CD4-positive, alpha-beta T cell treated with Interleukin-21 for 1 hour (primary cell): ENCODE measurements at places on chromosomes 4 and X.

DNA sequence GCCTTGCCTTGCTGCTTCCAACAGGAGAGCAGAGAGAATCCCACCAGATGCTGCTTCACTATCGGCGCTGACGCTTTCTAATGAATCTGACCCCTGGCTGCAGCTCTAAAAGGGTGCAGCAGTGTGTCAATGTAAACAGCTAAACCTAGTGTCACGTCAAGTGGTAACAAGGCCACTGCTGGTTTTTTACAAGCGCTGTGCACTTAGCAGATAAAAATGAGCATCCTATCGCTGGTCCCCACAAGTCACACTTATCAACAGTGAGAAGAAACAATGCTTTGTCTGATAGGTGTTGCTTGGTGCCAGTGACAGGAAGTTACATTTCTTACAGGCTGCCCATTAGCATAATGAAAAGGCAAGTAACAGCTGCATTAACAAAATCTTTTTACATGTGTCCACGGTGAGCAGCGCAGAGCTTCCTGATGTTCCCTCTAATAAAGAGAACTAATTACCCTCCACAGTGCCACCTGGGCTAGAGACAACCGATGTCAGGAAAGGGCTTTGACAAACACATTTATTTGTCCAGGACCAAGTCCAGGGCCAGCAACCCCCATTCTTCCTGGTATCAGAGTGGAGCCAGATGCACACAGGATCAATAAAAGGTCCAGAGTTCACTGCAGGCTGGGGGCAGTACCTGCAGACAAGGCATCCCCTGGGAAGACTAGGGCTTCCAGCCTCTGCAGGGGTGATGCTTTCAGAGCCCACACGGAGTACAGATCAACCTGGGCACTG lies 176.0 kb downstream of the MGST2 start:
- DNase-seq: no peak

- no peak for DNase-seq
Observed at GRCh38 chr4:11623726-11624037, 195.0 kb upstream of the HS3ST1 start.

DNA sequence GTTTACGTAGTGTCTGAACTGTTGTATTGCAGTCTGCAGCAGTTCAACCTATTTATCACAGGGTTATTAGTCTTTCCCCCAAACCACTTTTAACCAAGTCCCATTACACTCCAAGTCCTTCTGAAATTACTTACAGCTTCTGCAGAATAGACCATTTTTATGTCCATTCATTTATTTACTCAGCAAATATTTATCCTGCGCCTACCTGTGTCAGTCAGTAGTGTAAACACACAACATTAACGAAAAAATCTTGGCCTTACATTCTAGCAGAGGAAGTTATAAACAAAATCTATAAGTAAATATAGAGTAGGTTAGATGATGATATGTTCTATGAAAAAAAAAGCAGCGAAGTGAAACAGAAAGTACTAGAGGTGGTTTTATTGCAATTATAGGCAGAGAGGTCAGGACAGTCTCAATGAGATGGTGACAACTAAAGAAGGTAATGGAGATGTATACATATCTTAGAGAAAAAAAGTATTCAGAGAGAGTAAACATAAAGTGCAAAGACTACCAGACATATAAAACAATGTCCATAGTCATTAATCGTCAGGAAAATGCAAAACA lies 534.7 kb downstream of the KCNIP4 start:
- no peak for DNase-seq

DNA sequence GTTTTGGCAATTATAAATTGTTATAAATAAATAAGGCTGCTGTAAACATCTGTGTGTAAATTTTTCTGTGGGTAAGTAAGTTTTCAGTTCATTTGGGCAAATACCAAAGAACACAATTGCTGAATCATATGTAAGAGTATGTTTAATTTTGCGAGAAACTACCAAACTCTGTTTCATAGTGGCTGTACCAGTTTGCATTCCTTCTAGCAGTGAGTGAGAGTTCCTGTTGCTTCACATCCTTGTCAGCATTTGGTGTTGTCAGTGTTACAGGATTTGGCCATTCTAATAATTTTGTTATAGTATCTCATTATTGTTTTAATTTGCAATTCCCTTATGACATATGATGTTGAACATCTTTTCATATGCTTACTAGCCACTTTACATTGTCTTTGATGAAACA lies 48.4 kb downstream of the ARFIP1 start:
- no peak for DNase-seq

DNA sequence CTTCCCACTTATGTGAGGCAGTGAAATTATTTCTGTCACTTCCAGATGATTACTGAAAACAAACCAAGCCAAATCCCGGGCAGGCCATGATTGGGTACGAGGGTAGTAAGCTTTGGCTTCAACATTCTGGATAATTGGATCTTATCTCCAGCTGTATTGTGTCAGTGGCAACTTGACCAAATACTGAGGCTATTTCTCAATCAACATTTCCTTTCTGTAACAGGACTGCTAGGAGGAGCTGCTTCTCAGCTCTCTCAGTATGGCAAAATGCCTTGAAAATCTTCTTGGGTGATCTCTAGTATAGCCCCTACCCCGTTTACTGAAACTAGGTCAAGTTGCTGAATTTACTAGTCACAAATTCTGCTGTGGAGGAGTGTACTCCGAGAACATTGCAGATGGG lies 169.3 kb upstream of the FRMPD4 start:
- no peak for DNase-seq

DNA sequence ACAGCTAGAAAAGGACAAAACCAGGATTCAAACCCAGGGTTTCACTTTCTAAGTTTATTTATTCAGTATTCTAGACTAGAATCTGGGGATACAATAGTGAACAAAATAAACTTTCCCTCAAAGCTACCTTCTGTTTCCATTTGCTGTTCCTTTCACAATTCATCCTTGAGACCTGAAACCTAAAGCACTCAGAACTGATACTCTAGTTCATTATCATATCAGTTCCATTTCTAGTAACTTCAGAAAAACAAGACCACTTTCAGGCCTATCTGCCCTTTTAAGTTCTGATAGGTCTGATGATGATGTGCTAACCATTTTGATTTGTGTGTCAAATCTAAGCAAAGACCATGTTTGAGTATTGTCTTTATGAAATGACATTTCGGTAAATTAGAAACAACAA lies 7.8 kb upstream of the XK start:
- no peak for DNase-seq

- no peak for DNase-seq
Observed at GRCh38 chr4:68145261-68145660, 15.6 kb upstream of the TMPRSS11F start.

DNA sequence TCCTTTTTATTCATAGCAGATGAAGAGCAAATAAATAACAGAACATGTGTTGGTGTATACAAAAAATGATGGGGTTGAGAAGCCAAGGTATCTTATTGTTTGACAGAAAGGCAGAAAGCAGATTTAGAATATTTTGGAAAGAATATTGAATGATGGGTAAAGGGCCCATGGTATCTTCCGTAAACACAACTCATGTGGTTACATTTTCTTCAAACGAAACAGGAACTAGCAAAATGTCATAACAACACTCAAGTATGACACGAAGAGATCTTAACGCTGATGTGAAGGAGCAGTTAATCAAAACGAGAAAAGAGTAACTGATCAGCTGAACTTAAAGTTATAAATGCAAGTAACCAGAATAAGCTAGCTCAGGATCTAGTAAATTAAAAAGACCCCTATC lies 195.7 kb upstream of the GK2 start:
- peak; percentile 2 for DNase-seq

DNA sequence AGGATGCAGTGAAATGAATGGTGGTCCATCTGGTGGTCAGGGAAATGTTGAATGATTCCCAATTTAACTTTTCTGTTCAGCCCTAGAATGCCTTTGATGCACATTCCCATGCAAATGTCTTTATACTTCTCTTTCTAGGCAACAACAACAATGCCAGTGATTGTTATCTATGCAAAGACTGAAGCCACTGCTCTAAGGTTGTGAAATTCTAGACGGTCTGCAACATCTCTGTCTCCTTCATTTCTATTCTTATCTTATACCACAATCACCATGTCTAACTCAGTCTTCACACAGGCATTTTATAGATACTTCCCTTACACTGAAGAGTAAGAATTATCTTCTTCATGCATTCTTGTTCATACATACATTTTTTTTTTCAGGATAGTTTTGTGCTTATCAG lies 84.5 kb downstream of the HPGD start:
- no peak for DNase-seq

GRCh38 chr4:35739308-35739707 lies 505.0 kb downstream of the ARAP2 start:
- DNase-seq: no peak

GRCh38 chr4:73066928-73067327 lies 2.6 kb downstream of the COX18 start:
- peak; percentile 66 for DNase-seq

DNA sequence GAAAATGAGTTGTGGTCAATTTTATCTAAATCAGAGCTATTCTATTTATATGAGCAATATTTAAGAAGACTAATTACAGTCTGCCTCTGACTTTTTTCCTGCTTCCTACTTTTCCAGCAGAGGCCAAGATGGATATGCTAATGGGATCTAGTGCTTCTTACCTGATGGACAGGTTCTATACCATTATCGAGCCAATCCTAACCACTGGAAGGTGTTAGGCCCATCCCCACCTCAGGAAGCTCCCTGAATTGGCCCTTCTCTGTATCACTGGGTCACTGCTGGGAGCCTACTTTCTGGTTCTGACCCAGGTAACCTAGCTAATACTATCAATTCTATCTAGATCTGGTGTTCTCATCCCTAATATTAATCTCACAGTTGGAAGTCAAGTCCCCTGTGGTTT lies 577 bp upstream of the YIPF7 start:
- no peak for DNase-seq

GRCh38 chr4:98482503-98482846 lies 175.9 kb downstream of the TSPAN5 start:
- no peak for DNase-seq

DNA sequence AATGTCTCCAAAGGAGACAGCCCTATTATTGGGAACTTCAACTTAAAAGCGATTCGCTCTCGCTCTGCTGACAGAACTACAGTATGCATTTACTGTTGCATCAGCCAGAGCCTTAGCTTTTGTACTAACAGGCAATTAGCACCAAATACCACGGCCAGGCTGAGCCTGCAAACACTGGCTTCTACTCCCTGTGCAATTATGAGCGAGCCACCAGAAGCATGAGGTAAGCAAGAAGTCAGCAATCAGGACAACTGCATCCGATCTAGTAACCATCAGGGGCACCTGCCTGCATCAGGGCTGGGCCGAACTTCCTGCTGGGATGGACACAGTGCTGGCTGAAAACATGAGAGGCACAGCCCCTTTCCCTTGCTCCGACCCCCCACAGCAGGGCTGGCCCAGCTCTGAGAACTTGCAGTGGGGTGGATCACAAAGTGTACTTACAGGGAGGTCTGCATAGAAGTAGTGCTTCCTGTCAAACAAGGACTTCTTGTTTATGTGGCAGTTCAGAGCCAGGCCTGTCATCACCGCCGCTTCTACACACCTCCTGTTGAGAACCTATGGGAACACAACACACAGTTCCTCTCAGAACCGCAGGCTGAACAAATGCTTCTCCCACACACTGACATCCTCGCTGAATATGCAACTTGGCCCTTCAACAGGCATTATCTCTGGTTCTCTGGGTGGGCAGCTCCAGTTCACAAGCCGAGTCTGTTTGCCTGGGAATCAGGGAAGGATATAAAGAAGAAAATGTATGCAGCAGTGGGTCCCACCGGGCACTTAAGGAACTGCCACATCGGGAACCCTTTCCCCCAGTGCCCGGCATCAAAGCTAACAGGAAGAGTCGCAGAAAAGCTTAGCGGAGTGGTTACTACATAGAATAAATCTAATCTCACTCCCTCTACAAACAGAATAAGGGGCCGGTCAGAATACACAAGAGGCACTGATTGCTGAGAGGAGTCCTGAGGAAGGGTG lies 41.5 kb downstream of the GATB start:
- DNase-seq: no peak

DNA sequence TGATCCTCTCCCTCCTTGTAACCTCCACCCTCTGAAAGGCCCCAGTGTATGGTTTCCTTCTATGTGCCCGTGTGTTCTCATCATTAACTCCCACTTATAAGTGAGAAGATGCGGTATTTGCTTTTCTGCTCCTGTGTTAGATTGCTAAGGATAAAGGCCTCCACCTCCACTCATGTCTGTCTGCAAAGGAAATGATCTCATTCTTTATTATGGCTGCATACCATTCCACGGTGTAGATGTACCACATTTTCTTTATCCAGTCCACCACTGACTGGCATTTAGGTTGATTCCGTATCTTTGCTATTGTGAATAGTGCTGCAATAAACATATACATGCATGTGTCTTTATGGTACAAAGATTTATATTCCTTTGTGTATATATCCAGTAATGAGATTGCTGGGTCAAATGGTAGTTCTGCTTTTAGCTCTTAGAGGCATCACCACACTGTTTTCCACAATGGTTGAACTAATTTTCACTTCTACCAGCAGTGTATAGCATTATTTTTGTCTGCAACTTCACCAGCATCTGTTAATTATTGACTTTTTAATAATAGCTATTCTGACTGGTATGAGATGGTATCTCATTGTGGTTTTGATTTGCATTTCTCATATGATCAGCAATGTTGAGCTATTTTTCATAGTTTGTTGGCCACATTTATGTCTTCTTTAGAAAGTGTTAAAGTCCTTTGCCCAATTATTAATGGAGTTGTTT lies 1030.9 kb downstream of the FSTL5 start:
- no peak for DNase-seq

GRCh38 chrX:15769300-15769954 lies 20.9 kb upstream of the ZRSR2 start:
- no peak for DNase-seq

- no peak for DNase-seq
Observed at GRCh38 chr4:61877893-61878292, 677.8 kb downstream of the ADGRL3 start.
